ENCODE measurements at places on chromosomes 1 and 21.

DNA sequence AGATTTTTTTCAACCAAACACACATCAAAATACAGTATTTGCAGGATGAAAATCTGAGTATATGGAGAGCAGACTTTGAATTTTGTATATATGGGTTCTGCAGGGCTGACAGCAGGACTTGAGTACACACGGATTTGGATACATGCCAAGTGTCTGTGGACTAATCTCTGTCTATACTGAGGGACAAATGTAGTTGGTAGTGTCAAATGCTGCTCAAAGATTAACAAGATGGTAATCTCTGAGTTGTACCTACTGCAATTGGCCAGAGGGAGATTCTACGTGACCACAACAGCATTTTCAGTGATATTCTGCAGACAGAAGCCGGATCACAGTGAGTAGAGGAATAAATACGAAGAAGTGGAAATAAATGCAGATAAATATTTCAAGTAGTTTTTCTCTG, 43.4 kb downstream of the SHCBP1L start:
- no peak overlapping the region for H3K4me3 ChIP-seq
- DNase-seq, result no peak
- no peaks in the 10 kb centered on the region for H3K4me1 ChIP-seq
- no peak overlapping the region for H3K27ac ChIP-seq
- no peaks in the 10 kb centered on the region for H3K36me3 ChIP-seq
- no peaks in the 10 kb centered on the region for H3K27me3 ChIP-seq

DNA sequence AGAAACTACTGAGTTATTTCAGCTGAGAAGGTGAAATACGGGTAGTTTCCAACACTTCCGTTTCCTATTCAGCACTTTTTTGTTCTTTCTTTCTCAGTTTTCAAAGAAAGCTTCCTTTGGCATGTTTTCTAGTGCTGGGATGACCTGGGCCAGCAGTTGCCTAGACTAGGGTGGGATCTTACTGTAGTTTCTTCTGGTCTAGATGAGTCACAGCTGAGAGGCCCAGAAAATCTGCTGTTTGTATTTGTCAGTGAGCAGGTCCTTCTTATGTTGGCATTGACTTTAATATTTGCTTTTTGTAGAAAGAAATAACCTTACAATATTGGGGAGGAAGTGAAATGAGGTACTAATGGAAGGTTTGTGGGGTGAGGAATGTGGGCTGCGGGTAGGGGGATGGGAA, 22.2 kb downstream of the C1orf21 start:
- DNase-seq, result peak; percentile 56
- H3K27ac ChIP-seq, result no peak overlapping the region
- H3K4me1 ChIP-seq, result peaks cover 20% of the 10 kb centered on the region
- H3K4me3 ChIP-seq, result no peak overlapping the region

DNA sequence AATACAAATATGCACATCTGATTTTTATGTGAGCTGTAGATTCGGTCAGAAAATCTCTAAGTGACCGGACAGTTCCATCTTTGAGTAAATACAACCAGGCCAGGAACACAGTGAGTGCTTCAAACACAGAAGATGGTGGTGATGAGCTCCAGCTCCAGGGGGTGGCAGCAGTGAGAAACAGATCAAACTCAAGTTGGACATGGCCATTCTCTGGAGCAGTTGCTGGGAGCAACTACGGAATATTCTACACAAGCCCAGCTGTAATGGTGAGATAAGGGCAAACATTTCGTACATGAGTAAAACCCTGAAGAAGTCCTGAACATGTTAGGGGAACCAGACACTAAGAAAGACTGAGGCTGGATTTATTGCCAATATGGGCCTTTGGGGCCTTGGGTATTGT, 100.7 kb downstream of the BARHL2 start:
- peak; percentile 15 for DNase-seq
- H3K4me3 ChIP-seq, result no peak overlapping the region

DNA sequence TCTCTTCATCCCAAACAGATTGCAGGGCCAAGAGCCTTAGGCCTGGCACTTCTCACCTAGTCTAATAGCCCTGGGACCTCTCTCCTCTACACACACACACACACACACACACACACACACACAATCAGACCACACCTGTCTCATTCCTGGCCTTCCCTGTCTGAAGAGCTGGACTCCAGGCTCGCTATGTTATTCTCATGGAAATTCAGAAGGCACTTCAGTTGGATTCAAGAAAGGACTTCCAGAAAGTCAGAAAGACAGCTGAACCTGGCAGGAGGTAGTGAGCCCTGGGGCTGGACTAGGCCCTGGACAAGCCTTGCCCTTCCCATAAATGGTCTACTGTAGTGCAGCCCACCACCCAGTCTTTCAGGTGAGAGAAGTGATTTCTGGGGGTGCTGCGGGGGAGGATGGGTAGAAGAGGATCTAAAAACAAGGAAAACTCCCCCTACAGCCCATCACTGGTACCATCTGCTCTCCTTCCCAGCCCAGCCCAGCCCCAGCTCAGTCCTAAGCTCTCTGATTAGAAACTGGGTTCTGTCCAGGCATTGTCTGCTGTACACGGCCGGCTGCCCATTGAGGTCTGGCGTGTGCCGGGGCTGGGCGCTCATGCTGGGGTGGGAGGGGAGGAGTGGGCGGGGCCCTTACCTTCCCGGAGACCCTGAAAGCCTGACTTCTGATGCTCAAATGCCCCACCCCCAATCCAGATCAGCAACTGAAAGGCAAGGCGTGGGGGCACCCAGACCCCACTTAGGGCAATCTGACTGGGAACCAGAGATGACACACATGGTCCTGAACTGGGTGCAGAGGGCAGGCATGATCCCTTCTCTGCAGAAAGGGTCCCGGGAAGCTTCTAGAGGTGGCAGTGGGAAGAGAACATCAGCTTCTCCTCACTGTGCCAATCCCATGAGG, 2.5 kb downstream of the KIF21B start:
- H3K4me1 ChIP-seq, result peaks cover 5% of the 10 kb centered on the region
- no peak overlapping the region for H3K27ac ChIP-seq
- peaks cover 10% of the 10 kb centered on the region for H3K27me3 ChIP-seq
- no peak overlapping the region for H3K4me3 ChIP-seq

DNA sequence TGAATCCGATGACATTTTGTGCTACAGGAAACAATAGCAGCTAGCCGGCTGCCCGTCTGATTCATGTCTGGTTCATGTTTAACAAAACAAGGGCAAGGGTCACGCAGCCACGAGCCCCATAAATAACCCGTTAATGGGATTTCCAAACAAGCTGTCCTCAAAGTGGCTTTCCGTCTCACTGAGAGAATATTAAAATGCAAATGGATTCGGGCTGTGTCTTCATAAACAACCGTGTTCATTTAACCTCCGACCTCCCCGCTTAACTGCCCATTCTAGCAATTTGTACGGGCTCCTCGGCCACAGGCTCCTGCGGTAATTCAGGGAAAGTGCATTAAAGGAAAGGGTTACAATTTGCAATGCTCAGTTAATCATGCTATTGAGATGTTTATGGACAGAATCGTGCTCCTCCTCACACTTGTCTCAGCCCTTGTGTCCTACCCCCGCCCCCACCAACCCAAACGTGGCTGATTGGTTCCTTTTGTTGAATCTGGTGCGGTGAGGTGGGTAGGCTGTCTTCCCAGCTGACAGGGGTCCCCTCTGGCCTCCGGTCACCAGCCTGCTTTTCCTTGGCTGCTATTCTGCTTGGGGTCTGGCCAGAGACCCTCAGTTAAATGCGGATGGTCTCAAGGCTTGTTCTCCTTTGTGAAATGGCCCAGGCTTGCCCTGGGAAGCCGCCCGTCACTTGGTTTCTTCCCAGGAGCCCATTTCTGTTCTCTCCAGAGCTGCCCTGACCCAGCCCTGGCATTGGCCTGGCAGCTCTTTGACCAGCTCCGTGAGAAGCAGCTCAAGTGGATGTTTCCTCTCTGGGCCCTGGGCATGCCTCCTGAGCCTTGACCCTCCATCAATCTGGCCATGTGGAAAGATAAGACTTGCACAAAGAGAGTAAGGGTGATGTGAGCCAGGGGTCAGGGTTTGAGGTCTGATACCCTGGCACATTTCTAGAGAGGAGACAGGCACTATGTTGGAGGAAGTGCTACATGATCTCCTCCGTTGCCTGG, 200.7 kb upstream of the POU3F1 start:
- no peaks in the 10 kb centered on the region for H3K36me3 ChIP-seq
- DNase-seq, result peak; percentile 20
- no peak overlapping the region for H3K4me3 ChIP-seq
- no peaks in the 10 kb centered on the region for H3K4me1 ChIP-seq
- peaks cover 17% of the 10 kb centered on the region for H3K27me3 ChIP-seq

Measured in GM23248 (cell line).